ENCODE measurements at places on chromosomes 6 and 20.

DNA sequence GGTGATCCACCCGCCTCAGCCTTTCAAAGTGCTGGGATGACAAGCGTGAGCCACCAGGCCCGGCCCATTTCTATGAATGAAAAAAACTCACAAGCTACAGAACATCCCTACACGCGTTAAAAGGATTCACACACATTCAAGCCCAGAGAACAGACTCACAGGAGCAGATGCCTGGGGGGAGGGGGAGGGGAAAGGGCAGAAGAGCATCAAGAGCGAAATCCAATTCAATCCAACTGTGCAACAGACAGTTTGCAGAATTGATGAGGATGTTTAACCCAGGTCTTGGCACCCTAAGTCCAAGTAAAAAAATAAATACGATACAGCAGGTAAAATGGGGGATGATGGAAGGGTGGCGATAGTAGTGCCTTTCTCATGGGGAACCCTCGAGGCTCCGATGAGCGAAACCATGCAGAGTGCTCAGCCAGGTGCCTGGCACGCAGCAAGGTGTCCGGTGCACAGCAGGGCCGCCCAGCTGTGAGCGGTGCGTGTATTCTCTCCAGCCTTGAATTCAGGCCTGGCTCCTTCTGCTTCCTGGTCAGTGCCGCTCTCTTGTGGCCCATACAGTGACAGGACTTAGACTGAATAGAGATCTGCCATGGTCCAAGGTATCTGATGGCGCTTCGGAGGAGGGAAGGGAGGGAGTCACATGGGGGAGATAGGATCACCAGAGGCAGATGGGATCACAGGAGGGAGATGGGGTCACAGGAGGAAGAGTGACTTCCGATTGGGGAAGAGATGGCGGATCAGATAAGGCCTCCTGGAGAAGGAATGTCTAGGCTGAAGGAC, 35.4 kb upstream of the ANGPT4 start:
- DNase-seq = no peak

DNA sequence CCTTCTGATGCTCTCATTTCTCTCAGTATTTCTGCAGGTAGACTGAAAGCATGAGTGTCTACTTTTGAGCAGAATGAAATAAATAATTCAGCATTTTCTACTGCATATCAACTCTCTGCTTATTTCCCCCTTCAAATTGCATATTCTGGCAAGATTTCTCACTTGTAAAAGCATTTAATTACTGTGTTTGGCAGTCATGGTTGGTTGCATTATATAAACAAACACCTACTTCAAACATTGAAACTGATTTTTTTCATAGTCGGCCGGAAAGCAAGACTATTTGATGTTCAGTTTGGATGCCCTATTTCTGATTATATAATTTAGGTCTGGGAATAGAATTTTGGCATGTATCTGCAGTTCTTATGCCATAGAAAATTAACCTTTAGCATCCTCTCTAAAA, 73.1 kb downstream of the PLEKHG1 start:
- no peak for DNase-seq

DNA sequence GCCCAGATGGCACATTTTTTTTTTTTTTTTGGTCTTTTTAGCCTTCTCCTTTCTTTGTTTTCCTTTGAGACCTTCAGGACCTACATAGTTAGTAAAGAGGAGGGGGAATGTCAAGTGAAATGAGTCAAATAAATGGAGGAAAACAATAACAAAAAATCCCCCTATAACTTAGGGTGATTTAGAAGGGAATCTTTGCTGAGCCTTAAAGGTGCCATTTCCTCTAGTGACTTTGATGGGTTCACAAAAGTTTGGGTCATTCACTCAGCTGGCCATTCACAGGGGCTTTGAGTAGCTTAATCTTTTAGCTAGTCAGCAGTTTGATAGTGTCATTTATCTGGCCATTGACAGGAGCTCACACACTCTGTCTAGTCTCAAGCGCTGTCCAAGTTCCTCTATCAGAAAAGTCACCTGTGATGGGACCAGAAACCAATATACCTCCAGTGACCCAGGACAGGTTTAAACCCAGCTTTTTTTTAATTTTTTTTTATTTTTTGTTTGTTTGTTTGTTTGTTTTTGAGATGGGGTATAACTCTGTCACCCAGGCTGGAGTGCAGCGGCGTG, 275.1 kb upstream of the PRDM1 start:
- no peak for DNase-seq

DNA sequence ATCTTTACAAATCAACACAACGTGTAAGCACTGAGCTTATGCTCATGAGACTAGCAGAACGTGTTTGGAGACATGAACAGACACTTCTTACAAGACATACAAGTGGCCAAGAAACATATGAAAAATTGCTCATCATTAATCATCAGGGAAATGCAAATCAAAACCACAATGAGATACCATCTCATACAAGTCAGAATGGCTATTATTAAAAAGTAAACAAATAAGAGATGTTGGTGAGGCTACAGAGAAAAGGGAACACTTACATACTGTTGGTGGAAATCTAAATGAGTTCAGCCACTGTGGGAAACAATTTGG, 327.9 kb upstream of the SOX4 start:
- DNase-seq = no peak

DNA sequence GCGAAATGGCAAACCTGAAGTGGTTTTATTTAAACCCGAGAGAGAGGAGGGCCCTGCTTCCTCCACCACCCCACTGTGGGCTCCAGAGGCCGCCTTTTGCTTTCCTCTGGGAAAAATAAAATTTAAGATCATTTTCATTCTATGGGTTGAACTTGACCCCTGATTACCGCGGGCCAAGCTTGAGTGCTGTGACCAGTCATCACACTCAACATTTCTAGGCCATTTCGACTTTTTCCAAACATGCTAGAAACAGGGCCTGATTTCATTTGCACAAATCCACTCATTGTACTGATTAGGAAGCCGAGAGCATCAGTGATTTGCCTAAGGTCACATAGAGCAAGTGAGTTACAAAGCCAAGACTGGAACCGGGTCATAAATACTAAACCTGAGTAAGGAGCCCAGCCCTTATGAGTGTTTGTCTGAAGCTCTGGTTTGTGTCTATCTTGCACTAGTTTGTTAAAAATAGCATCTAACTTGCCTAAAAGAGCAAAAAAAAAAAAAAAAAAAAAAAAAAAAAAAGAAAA, 179.7 kb downstream of the DLL1 start:
- no peak for DNase-seq

- no peak for DNase-seq
These were observed 26.7 kb upstream of the IYD start for GRCh38 chr6:150342126-150342525.

DNA sequence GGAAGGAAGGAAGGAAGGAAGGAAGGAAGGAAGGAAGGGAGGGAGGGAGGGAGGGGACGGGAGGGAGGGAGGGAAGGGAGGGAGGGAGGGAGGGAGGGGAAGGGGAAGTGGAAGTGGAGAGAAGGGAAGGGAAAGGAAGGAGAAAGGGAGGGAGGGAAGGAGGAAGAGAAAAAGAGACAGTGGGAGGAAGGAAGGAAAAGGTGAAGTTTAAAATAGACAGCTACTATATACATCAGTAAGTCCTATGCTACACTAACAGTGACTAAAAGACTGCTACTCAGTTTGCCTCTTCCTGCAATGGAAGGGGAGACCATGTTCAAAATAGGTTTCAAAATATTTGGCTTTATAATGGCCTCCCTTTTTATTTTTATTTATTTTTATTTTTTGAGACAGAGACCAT, 22.5 kb downstream of the MAP3K5 start:
- DNase-seq = no peak

- no peak for DNase-seq
These were observed 343.4 kb downstream of the KIF16B start for GRCh38 chr20:16229813-16230212.

- no peak for DNase-seq
These were observed 37.7 kb upstream of the DEFB112 start for GRCh38 chr6:50087231-50087954.

GRCh38 chr6:158009114-158009891, 27.6 kb downstream of the SYNJ2 start:
- no peak for DNase-seq

DNA sequence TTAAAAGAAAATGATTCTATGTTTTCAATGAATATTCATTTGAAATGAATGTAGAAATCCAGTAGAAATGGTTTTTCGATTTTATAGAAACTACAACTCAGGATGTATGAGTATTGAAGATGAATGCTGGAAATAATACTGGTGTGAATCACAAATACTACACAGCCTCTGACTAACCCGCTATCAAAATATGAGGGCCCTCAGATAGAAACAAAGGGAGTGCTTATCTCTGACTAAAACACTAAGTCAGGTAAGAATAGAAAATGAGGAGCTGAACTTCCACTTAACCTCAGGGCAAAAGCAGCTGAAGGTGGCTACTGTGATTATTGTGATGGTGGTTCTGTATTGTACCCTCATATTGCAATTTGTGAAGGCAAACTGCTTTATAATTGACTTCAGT, 220.9 kb upstream of the RNF217 start:
- DNase-seq = no peak

GRCh38 chr20:32534661-32535240, 50.4 kb downstream of the NOL4L start:
- DNase-seq = no peak

GRCh38 chr20:35767683-35768481, 3.9 kb upstream of the PHF20 start:
- DNase-seq = no peak

DNA sequence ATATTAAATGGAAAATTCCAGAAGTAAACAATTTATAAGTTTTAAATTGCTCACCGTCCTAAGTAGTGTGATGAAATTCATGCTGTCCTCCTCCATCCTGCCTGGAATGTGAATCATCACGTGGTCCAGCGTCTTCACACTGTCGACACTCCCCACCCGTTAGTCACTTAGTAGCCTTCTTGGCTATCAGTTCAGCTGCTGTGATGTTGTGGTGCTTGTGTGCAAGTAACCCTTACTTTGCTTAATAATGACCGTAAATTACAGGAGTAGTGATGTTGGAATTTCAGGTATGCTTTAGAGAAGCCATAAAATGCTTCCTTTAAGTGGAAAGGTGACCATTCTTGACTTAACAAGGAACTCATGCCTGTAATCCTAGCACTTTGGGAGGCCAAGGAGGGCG, 25.2 kb downstream of the RIOK1 start:
- DNase-seq = no peak

- no peak for DNase-seq
These were observed 24.8 kb downstream of the EPB41L1 start for GRCh38 chr20:36179170-36179945.

- DNase-seq = no peak
These were observed 269.4 kb upstream of the CDYL start for GRCh38 chr6:4506792-4507191.

DNA sequence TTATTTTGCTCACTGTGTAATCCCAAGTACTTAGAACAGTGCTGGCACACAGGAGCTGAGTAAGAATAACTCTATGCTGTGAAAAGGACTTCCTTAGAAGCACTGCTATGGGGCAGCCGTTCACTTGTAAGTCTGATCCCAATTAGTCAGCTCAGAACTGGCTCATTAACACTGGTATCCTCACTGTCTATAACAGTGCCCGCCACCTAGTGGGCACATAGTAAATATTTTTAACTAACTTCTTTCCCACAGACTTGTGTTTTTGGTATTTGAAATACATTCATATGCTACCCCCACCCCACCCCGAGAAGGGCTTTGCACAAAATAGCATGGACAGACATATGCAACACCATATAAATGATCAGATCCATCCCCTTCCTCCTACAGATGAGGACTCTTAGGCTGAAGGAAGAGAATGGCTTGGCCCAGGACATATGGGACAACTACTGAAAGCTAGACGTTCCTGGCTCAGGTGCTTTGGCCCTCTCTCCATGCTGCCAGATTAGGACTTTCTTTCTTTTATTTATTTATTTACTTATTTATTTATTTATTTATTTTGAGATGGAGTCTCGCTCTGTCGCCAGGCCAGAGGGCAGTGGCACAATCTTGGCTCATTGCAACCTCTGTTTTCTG, 47.1 kb downstream of the DST start:
- DNase-seq = no peak

- no peak for DNase-seq
These were observed 215.1 kb downstream of the DLL1 start for GRCh38 chr6:170075659-170076223.

- DNase-seq = no peak
These were observed 37.6 kb downstream of the SULF2 start for GRCh38 chr20:47747669-47748031.

DNA sequence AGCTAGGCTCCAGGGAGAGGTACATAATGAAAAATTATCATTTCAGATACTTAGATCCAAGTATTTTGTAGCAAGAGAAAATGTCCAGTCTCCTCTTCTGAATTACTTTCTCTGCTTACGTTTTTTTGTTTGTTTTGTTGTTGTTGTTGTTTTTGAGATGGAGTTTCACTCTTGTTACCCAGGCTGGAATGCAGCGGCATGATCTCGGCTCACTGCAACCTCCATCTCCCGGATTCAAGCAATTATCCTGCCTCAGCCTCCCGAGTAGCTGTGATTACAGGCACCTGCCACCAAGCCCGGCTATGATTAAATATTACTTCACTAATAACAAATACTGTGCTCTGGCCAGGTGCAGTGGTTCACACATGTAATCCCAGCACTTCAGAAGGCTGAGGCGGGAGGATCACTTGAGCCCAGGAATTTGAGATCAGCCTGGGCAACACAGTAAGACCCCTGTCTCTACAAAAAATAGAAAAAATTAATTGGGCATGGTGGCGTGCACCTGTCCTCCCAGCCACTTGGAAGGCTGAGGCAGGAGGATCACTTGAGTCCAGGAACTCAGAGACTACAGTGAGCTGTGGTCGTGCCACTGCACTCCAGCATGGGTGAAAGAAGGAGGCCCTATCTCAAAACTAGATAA, 155.0 kb upstream of the JARID2 start:
- DNase-seq = no peak

GRCh38 chr20:58930496-58930895, 50.6 kb upstream of the NELFCD start:
- no peak for DNase-seq

- DNase-seq = peak; percentile 10
These were observed 94.0 kb upstream of the HIVEP1 start for GRCh38 chr6:11917951-11918738.

GRCh38 chr6:43883847-43884651, 114.0 kb downstream of the VEGFA start:
- DNase-seq = no peak

DNA sequence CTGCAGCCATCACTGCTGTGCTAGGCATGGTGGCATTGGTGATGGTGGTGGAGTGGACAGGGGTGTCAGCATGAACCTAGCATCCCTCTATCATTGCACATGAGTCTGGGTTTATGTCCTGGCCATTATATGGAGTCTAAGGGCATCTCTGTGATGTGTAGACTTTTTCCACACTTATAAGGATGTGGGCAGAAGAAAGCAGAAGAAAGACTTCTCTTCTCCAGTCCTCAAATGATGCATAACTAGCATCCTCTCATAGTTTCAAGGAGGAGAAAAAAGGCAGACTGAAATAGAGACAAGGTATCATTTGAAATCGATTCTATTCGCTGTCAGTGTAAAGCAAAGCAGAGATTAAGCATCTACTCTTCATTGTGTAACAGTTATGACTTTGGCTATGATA, 140.0 kb upstream of the ATXN1 start:
- DNase-seq = no peak

- no peak for DNase-seq
These were observed 11.3 kb downstream of the ELMO2 start for GRCh38 chr20:46394872-46395760.

Data from left renal pelvis (tissue), 4 donors.